ENCODE measurements at places on chromosomes 6 and 20.

GRCh38 chr6:63527658-63528514 lies 44.4 kb upstream of the LOC128125822 start:
- DNase-seq: no peak

- peak; percentile 14 for DNase-seq
Observed at GRCh38 chr20:47487175-47487917, 14.3 kb upstream of the NCOA3 start.

GRCh38 chr6:104186831-104187230 lies 672.9 kb downstream of the HACE1 start:
- no peak for DNase-seq

DNA sequence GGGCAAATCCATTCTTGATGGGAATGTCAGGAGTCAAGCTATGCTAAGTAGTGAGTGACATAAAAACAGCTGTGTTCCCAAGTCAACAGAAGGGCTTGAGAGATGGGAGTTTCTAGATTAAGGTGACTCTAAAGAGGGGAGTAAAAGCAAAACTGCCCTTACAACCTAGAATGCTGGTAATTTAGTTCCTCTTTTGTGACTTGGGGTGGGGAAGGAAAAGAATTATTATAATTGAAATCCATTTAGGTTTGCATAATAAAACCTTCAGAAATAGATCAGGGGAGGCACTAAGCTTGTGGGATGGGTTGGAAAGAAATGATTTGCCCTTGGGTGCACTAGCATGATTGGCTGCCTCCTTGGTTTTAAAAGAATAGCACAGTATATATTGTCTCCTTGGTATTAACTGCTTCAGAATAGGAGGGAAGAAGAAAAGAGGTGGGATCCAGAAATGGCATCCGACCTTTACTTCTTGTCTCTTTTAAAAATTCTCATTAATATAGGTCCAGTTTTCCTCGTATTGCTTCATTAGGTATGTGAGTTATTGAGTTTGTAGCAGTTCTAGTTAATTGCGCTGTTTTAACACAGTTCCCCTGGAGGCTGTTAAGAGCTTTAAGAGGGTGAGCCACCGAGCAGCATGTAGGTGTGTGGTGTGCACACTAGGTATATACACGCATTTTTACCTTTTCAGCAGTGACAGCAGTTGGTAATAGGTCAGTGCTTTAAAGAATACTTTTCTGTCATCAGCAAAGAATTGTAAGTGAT lies 95.3 kb upstream of the VSTM2L start:
- no peak for DNase-seq

DNA sequence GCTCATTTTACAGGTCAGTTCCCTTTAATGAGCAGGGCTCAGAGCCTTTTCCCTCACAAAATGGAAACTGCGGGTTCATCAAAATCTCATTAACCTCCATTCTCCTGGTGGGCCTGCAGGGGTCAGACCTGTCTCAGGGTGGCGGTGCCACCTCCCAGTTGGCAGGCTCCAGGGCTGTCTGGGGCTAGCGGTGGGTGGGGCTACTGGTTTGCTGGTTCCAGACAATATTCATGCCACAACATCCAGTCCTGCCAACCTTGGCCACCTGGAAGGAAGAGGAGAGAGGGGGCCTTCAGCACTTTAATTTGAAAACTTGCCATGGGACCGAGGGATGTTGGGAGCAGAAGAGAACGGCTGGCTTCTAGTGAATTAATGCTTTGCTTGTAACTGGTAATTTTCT lies 41.9 kb upstream of the CTNNBL1 start:
- DNase-seq: no peak

GRCh38 chr20:5780846-5781217 lies 30.6 kb downstream of the SHLD1 start:
- no peak for DNase-seq

GRCh38 chr6:142881290-142881689 lies 63.7 kb downstream of the HIVEP2 start:
- DNase-seq: no peak

DNA sequence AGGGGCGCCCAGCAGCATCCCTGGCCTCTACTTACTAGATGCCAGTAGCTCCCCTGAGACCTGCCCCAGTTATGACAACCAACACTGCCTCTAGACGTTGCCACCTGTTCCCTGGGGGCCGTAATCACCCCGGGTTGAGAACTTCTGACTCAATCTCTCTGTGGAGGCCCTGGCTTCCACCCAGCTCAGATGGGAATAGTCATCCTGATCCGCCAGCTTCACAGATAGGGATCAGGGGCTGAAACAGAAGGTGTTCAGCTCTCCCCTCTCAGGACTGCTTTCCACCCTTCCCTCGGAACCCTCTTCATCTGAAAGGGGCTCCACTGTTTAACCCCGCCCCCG lies 3.3 kb downstream of the CAPN11 start:
- no peak for DNase-seq

- no peak for DNase-seq
Observed at GRCh38 chr6:37877373-37878149, 58.0 kb downstream of the ZFAND3 start.

GRCh38 chr6:8860671-8861070 lies 425.3 kb upstream of the SLC35B3 start:
- no peak for DNase-seq

DNA sequence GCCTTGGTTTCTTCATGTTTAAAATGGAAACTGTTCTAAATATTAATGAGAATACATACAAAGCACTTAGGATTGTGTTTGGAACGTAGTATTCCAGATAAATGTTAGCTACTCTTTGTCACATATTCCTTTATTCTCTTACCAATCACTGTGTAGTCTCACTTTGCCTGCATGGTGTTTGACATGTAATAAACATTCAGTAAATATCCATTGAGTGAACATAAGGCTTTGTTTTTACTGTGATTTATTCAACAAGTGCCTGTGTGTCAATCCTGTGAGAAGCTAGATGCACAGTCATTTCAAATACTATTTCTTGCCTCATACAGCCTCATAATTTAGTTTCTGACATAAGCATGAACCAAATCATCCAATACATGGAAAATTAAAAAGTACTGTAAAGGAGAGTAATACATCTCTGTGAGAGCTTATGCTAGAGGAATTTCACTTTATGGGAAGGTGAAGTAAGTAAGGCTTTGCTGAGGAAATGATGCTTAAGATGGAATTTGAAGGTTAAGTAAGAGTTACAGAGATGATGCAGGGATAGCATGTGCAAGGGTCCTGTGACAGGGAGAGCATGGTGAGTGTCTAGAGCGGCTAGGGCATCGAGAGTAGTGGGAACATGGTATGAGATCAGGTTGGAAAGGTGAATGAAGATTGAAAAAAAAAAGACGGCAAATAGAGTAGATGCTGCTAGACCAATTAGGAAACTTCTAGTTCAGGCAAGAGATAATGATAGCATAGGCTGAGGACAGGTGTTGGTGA lies 14.7 kb downstream of the PM20D2 start:
- DNase-seq: no peak

DNA sequence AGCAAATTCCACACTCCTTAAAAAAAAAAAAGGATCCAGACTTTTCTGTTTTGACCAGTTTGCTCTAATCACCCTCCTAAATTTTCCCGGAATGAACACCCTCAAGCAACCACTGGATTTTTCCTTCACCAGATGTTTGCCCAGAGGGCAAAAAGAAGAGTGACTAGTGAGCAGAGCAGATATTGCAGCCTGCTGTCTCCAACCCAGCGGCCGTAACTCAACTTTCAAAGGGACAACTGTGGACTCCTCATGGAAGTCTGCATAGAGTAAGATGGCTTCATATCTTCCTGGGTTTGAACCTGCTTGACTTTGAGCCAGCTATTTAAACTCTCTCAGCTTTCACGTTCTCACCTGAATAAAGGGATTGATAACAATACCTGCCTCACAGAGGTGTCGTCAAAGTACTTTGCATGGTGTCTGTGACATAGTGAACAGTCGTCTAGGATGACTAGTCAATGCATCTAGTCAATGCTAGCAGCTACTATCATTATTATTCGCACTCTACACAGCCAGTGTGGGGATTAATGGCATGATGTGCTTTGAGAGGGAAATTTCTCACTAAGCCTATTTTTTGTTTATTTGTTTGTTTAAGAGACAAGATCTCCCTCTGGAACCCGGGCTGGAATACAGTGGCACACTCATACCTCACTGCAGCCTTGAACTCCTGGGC lies 92.2 kb upstream of the HIVEP1 start:
- no peak for DNase-seq

DNA sequence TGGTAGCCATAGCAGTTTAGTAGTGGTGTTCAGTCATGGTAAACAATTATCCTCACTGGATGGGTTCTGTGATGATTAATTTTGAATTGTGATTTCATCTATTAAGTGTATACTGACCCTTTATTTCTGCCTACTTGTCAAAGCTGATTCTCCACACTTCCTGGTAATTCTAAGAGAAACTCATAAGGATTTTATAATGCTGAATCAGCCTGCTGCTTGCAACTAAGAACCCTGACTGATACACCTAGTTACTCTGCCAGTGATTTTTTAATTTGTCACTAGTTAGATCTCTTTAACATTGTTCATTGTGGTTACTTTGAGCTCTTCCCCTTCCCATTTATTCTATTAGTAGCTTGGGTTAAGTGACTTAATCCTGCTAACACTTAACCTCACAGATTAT lies 8.6 kb downstream of the CDC40 start:
- DNase-seq: no peak

DNA sequence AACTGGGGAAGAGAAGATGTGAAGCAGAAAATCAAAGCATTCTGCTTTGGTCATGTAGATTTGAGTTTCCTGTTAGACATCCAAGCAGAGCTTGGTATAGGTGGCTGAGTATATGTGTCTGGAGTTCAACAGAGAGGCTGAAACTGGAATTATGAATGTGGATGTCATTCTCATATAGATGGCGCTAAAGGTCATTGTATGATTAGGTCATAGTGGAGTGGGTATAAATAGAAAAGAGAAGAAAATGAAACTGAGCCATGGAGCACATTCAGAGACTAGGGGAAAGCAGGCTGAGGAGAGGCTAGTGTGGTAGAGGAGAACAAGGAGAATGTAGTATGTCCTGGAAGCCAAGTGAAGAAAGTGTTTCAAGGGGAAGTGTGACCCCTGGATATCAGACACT lies 295.6 kb upstream of the PLN start:
- no peak for DNase-seq

DNA sequence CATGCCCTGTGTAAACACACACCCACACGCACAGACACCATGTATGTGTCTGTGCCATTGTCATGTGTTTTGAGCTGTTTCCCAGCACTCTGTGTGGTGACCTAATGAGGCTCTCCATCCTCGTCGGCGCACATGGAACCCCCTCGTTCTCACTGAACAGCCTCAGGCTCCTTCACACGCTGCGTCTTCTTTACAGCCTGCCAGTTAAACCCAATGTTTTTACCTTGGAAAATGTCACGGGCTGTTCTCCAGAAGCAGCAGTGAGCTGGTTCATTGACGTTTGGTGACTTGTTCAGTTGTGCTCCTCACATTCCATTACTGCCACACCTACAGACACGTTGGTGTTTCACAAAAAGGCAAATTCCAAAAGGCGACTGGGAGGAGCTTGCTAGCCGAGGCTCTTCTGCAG lies 201.0 kb upstream of the FOXQ1 start:
- DNase-seq: no peak

GRCh38 chr20:25389401-25389857 lies 1.2 kb downstream of the ABHD12 start:
- DNase-seq: no peak

DNA sequence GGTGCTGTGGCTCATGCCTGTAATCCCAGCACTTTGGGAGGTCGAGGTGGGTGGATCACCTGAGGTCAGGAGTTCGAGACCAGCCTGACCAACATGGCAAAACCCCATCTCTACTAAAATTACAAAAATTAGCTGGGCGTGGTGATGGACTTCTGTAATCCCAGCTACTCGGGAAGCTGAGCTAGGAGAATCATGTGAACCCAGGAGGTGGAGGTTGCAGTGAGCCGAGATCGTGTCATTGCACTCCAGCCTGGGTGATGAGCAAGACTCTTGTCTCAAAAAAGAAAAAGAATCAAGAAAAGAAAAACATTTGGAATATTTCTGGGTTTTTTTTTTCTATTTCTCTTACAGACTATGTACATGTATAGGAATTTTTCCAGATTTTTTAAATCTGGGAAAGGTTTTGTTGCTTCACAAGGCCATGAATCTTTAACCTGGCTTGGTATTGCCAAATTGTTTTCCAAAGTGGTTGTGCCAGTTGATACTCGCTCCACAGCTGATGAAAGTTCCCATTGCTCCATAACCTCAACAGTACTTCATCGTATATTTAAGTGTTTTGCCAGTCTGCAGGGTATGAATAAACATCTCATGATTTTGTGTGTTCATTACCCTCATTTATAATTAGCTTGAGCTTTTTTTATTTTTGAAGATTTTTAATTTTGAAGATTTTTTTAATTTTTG lies 33.5 kb downstream of the RNF217 start:
- DNase-seq: no peak

DNA sequence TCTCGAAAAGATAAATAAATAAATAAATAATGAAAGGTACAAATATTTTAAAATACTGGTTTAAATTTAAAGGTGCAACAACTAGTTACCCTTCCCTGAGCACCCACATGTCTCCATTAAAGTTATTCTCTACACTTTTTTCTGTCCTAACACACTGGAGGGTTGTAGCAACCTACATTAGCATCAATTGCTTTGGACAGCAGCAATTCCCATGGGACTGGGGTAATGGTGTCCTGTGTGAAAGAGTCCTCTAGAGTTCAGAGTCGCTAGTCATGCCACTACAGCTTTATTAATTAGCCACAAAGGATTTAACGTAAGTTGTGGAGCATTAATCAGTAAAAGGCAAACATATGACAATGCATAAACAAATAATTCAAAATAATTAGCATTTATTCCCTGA lies 14.1 kb upstream of the CD24 start:
- no peak for DNase-seq

All from effector CD8-positive, alpha-beta T cell (primary cell).